Right renal pelvis (tissue), 4 donors: ENCODE measurements at places on chromosomes 4 and X.
A peak's percentile ranks its signal among the peaks of the same experiment; 100 is the strongest.

DNA sequence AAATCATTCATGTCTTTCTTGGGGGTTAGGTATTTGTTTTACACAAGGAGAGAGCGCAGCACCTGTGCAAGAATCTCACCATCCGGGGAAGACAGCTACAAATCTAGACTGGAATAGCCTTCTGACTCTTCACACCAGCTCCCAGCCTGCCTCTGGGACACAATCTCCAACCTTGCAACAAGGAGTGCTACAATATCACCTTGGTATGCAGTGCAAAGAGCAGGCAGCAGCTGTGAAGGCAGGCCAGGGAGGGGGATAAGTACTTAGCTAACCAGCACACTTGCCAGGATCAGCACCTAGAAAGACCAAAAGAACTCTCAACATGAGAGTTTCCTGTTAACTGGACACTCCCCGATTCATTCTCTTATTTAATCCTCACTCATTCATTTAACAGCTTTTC is 235.3 kb downstream of the AR start:
- no peak for DNase-seq

DNA sequence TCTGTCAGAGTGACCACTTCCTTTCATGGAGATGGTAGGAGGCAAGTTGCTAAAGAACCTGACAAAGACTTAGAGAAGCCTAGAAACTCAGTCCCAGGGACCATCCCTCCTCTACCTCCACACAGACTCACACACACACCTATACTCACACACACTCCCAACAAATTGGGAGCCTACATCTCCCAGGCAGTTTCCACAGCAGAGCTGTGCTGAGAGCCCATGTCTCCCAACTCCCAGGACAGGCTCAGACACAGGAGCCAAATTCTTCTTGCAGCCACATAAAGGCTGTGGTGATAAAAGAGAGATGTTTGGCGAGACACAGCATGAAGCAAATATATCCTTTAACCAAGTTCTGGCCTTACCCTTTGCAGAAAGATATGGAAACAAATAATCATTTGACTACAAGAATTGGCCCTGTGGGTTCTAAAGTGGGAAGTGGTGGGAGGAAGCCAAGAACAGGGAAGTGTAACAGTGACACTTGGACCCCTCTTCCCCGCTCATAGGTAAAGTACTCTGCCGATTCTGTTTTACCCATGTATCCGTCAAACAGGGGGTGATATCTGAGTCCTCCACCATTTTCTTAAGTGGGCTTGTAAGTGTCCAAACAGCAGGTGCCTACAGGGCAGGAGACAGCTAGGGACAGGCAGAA is 11.0 kb upstream of the IDS start:
- no peak for DNase-seq

GRCh38 chr4:16583764-16584163 is 314.7 kb downstream of the LDB2 start:
- no peak for DNase-seq

GRCh38 chr4:104500442-104500841 is 5.7 kb upstream of the CXXC4 start:
- no peak for DNase-seq

GRCh38 chrX:148381603-148382002 is 118.8 kb upstream of the AFF2 start:
- no peak for DNase-seq

DNA sequence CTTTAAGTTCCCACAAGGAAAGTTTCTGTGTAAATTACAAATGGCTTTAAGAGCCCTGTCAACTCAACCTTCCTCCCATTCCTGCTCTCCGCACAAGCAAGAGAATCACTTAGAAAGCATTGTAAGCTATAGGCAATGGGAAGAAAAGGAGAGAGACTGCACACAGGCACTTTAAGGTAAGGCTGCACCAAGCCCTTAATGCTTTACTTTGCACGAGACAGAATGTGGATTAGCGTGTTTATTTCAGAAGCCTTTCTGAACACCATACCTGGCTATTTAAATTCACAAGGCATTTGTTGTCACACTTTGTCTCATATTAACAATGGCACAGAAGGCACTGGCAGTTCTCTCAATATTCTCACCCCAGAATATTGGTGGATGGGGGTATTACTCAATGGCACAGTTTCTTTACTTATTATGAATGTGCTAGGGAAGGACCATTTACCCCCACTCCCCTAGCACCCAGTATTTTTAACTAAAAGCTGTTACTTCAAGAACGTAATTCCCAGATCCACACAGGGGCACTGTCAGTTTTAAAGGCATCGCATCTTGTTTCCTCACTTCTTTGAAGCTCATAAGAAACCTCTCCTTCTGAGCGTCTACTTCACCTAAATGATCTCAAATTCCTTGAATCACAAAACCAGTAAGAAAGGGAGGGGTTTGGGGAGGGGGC is 150.0 kb downstream of the MAML3 start:
- DNase-seq: no peak

DNA sequence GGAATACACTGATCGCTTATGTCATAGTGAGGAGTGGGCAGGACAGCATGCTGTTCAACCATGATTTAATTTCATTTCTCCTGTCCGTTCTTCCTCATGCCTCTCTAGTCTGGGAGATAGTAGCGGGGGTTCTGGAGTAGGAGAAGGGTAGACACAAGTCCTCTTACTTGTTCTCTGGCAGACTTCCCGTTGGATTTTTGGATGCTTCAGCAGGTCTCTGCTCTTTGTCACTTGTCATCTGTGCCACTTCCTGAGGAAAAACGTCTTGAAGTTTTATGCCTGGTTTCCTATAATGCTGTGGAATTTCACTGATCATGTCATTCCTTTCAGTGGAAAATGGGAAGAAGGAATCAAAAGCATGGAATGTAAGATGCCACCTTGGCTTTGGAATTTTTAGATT is 154.7 kb downstream of the GATB start:
- DNase-seq: no peak

GRCh38 chrX:12898073-12898472 is 8.3 kb upstream of the TLR8 start:
- DNase-seq: no peak

GRCh38 chrX:108198420-108198819 is 106.8 kb downstream of the ATG4A start:
- no peak for DNase-seq

DNA sequence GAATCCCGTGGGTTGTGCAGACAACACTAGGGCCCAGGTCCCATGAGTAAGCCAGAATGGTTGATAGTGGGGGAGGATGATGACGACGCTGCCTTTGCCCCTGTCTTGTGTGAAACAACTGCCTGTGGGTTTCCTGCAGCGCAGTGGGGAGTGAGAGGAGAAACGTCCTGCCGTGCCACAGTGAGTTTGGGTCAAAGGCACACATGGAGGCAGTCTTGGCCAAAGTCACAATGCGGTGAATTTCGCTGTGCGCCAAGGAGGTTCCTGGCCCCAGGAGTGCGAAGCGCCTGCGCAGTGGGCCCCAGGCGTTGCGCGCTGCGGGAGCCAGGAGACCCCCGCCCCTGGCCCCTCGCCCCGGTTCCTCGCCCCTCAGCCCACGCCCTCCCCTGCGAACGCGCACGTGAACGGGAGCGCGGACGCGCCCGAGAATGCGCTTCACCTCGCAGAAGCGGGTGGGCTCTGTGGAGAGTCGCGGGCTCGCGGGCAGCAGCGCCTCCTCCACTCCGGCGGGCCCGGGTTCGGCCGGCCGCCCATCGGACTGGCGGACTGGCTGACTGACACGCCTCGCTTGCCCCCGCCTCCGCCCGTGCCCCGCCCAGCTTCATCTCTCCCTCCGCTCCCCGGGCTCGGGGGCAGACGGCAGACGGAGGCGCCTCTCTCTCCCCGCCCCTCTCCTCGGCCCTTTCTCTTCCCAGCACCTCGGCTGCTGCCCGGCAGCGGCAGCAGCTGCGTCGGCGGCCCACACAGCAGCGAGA is at the start of gene NUDT10:
Gene NUDT10, plus strand, starts transcription at position 635 of the 755 bp plus-strand sequence. CDS start 144 bp downstream, outside the sequence.
- DNase-seq: peak; percentile 44

- DNase-seq: no peak
These were observed 149.4 kb downstream of the TSPAN5 start for GRCh38 chr4:98508829-98509598.

DNA sequence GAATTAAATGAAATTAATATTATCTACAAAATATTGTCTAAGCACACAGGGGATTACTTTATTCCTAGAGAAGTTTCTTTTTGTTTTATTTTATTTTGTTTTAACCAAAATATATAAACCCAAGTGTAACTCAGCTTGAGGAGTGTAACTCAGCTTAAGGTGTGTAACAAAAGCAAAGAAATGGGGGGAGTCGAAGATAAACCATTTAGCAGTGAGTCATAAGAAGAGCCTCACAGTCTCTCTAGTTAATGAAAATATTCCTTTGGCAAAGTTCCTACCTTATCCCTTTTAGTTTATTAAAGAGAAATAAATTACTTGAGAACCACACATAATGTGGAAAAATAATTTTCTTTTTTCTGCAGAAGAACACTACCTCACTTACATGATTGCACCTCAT is 261.8 kb downstream of the KCTD8 start:
- DNase-seq: no peak

GRCh38 chrX:39766855-39767254 is 330.9 kb downstream of the BCOR start:
- DNase-seq: no peak

DNA sequence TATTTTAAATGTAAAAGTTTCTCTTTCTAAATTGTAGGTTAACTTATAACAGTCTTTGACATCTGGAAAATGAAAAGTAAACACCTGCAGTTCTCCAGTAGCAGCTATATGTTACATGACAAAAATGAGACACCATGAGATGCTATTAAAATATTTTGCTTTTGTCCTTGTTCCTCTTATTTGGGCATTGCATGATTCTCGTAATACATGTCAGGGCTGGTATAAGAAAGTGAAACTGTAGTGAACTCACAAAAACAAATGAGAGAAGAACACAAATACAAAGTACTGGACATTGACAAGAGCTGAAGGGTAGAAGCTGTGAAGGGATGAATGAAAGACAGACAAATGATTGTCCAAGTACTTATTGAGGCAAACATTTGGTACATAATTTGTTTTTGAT is 9.0 kb downstream of the GK2 start:
- DNase-seq: no peak

- DNase-seq: no peak
These were observed 41.3 kb upstream of the PRKG2 start for GRCh38 chr4:81256059-81256970.

DNA sequence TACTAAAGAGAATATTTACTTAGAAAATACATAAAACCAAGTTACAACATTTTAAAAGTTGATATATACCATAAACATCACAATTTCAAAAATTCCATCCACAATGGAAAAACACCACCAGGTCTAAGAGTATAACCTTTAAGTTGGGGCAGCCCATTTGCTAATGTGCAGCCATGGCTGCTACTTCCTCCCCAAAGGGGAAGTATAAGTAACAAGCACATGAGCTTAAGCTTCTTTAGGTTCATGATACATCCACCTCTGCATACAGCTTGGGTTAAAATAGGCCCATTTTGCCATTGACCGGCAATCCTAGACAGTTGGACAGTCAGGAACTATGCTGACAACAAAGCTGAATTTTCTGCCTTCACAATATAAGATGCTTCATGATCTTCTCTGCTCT is 16.6 kb upstream of the GASK1B start:
- no peak for DNase-seq

DNA sequence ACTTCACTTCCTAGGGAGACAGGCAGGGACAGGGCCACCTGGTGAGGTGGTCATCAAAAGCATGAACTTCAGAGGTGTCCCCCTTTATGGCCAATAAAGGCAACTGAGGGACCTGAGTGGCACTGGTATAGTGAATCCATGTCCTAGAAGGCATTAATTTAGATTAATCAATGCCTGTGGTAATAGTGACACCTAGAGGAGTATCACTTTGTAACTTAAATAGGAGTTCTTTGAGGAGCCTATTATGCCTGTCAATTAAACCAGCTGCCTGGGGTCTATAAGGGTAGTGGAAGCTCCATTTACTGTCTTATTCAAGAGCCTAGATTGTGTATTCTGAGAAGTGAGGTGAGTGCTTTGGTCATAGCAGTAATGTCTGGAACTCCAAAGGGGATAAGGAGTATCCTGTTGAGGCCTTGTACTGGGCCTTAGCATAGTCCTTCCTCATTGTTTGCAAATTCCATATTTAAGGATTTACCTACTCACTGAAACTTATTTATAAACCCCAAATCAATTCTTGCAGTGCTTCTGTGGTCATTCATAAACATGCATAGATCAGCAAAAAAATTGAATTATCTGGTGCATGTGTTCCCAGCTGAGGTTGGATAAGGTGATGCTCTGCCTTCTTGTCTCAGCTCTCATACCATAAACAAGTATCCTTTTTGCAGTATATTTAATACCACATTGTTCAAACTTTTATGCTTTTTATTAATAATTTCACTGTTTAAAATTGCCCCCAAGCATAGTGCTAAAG is 213.8 kb upstream of the RADX start:
- no peak for DNase-seq

- DNase-seq: no peak
These were observed 101.7 kb downstream of the NAA11 start for GRCh38 chr4:79223993-79224776.

DNA sequence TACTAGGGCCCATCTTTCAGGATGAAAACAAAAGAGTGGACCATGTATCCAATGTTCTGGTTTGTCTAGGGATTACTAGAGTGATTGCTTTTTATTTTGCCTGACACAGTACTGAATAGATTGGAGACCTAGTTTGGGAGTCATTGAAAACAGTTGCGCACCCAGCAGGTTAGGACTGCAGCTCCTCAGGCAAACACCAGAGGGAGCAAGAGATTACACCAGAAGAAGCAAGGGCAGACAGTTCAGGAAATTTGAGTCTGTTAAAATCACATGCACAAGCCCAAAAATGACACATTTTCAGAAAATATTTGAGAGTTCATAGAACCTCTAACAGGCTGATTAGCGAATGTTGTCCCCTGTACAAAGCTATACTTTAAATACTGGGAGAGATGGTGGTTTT is 55.6 kb downstream of the CYLC1 start:
- DNase-seq: no peak

DNA sequence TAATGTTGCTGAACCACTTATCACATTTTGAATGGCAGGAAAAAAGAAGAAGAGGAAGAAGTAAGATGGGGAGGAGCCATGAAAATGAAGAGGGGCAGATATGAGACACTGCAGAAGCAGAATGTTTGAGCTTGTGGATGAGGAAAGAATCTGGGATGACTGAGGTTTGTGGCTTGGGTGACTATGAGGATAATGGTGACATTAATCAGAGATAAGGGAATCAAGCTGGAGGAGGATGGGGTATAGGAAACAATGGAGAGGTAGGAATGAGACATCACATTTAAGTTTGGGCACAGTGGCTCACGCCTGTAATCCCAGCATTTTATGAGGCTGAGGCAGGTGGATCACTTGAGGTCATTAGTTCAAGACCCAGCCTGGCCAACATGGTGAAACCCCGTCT is 19.1 kb upstream of the PHF8 start:
- no peak for DNase-seq

- no peak for DNase-seq
These were observed 1.5 kb upstream of the PAPSS1 start for GRCh38 chr4:107721436-107722100.

- DNase-seq: no peak
These were observed 39.9 kb downstream of the RAB40AL start for GRCh38 chrX:102976793-102977495.

DNA sequence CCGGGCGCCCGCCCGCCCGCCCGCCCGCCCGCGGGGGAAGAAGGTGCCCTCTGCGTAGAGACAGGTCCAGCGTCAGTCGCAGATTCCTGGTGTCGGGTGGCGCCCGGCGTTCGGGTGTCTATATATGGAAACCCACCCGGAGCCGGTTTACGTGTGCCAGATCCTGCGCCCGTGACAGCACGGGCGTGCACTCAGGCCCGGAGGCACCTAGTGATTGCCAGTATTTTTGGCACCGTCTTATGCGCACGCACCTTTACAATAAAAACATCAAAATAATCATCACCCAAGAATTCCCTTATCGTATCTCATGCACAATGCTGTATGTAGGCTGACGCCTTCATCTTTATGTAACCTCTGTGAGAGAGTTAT is 519 bp downstream of the SLC25A4 start:
- DNase-seq: no peak

- DNase-seq: peak; percentile 36
These were observed 595.6 kb upstream of the TENM3 start for GRCh38 chr4:181647396-181648147.
